MV-4-11 (cell line): ENCODE measurements at places on chromosomes 12 and 14.
A peak's percentile ranks its signal among the peaks of the same experiment; 100 is the strongest.

- DNase-seq: no peak
Measured at GRCh38 chr12:123519141-123520001, 14.1 kb downstream of the RILPL1 start.

- DNase-seq: no peak
Measured at GRCh38 chr12:15977999-15978951, 67.1 kb downstream of the DERA start.

DNA sequence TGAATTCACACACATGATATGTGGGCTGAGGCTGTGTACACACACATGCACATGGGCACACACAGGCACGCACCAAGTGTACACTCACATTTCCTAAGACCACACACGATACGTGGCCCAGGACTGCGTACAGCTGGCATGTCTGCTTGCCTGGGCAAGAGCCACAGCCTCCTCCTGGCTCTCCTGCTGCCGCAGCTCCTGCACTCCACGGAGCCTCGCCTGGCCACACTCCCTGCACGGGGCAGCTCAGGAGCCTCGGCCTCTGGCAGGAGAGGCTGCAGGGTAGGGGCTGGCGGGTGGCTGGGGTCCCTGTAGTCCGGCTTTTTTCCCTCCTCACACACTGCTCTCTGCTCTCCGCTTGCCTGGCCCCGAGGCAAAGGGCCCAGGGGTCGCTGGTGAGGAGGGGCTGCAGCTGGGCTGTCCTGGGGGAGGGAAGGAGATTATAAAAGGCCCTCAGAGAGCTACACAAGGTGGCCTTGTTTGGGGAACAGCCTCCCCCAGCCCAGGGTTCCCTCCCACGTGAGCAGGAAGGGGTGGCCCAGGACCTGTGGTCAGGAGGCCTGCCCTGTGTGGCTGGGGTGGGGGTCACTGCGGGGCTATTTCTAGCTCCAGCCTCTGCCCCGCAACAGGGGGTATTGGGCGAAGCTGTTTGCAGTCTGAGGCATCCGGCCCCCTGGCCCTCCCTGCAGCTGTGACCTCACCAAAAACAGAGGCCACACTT, 89.0 kb upstream of the SFSWAP start:
- peak; percentile 38 for DNase-seq

DNA sequence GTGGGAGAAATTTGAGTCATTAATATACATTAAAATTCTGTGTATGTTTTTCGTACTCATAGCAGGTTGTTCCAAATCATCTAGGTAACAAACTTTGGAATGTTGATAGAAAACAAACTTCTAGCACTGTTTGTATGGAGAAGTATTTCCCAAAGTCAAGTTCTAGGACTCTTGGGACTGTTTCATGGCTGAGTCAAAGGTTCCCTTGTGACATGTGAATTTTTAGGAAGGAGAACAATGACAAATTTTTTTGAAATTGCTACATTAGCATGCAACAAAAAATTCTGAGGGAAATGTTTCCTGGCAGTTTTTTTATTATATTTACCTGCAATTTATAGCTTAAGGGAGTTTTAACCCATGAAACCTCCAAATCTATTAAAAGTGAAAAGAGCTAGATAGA, 73.8 kb downstream of the RASSF8 start:
- DNase-seq: no peak

DNA sequence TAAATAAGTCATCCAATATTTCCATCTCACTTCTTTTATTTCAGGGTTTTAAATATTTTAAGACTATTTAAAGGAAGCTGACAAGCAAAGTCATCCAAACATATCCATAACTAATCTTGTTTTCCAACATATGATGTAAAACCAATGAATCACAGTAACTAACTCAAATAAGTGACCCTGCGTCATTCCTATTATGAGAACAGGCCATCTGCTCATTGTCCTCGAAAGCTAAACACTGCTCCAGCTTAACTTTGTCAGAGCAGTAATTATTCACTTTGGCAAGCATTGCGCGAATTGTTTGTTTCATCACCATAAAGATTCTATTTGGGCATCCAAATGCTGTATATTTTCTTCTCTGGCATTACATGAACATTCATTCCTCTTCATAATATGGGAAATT, 99.1 kb downstream of the CAPZA3 start:
- DNase-seq: no peak

DNA sequence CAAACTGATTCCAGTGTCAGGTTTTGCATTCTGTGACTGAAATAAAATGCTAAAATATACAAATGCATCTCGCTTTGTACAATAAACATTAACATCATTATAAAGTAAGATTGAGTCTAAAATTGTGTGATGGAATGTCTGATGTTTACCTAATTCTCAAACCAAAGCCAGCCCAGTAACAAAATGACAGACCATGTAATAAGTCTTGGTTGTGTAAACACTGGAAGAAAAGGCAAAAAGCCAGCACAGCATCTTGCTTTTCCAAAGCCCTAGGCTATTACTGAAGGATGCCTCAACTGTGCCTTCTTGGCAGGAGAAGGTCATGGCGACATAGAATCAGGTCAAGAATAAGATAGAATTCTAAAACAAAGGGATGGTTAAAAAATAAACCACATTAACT, 169.6 kb downstream of the EGLN3 start:
- no peak for DNase-seq

DNA sequence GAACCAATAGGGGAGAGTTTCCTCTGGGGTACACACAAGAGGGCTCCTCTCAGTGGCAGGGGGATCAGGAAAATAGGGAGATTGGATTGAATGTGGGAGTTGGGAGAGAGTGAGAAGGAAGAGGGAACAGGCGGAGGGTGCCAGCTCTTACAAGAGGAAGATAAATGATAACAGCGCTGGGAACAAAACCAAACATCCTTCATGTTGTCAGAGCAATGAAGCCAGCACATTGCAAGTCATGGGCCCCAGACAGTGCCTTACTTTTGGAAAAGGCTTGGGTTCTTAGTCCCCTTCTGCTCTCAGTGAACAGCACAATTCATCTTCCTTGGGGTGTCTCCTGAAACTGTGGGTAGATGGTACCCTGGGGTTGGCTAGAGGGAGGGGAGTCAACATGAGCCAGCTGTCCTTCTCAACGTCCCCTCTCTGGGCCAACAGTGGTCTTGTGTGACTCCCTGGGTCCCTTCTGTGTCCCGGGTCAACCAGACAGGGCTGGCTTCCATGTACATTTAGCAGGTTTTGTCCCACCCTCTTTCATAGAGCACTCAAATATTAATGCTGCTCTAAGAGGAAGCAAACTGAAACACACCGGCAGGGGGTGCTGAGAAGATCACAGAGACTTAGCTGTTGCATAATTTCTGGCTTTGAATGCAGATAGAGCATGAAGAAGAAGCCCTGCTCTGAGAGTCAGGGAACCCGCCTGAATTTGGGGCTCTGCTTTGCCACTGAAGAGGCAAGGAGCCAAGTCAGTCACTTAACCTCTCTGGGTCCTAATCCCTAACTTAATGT, 138.5 kb downstream of the ESRRB start:
- DNase-seq: peak; percentile 72

DNA sequence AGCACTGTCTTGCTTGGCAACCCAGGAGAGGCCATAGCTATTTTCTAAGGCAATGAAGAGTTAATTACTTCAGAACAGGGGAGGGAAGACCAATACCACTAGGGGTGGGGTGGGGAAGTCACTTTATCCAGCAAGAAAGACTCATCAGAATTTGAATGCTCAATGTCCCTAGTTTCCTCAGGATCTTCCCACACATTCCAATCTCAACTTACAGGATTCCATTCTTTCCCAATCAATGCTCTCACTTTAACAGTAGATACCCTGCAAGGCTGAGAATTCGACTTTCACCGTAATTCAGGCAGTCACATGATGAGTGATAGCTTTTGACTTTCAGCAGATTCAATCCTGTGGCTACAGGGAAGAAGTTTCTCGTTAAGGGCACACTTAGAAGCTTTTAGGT, 526.6 kb upstream of the SEL1L start:
- DNase-seq: no peak

- DNase-seq: no peak
Measured at GRCh38 chr14:24011051-24011450, 22.3 kb downstream of the DHRS4L2 start.

- peak; percentile 74 for DNase-seq
Measured at GRCh38 chr14:105489542-105490266, 1.3 kb upstream of the TEDC1 start.

DNA sequence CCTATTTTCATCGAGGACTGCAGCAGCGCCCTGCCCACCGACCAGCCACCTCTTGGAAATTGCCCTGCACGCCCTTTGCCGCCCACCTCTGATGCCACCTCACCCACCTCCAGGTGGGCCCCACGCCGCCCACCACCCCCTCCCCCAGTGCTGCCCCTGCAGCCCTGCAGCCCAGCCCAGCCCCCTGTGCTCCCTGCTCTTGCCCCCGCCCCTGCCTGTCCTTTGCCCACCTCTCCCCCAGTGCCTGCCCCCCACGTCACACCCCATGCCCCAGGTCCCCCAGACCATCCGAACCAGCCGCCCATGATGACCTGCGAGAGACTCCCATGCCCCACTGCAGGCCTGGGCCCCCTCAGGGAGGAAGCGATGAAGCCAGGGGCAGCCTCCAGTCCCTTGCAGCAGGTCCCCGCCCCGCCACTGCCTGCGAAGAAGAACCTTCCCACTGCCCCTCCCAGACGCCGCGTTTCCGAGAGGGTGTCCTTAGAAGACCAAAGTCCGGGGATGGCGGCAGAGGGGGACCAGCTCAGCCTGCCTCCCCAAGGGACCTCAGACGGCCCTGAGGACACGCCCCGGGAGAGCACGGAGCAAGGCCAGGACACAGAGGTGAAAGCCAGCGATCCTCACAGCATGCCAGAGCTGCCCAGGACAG, 96.5 kb downstream of the LGMN start:
- DNase-seq: peak; percentile 37

- DNase-seq: peak; percentile 77
Measured at GRCh38 chr12:64729909-64730587, 29.2 kb downstream of the GNS start.
